Activated T-cell treated with anti-CD3 and anti-CD28 coated beads for 24 hours (primary cell): ENCODE measurements at places on chromosomes 7 and 10.

- DNase-seq, result no peak
These were observed 177.6 kb downstream of the VTI1A start for GRCh38 chr10:112624546-112625048.

- no peak for DNase-seq
These were observed 40.1 kb upstream of the SLC29A3 start for GRCh38 chr10:71278691-71279588.

DNA sequence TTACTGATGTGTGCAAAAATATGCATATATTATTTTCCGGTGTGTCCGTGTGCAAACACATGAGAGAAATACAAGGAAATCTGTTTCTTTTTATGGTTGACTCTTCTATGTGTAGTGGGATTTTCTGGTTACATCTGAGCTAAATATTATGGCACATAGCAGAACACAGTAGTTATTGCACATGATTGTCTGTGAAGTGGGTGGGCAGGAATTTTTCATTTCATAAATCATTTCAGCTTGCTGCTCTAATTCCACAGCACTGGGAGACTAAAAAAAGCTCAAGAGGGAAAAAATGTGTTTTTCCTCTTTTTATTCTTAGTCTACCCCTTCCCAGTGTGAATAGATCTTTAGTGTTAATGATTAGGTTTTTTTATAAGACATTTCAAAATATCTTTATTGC is 197.9 kb downstream of the MBL2 start:
- DNase-seq, result no peak

GRCh38 chr10:3222068-3222467 is 49.5 kb upstream of the PITRM1 start:
- no peak for DNase-seq

GRCh38 chr10:126375926-126376554 is 12.2 kb downstream of the ADAM12 start:
- DNase-seq, result no peak

DNA sequence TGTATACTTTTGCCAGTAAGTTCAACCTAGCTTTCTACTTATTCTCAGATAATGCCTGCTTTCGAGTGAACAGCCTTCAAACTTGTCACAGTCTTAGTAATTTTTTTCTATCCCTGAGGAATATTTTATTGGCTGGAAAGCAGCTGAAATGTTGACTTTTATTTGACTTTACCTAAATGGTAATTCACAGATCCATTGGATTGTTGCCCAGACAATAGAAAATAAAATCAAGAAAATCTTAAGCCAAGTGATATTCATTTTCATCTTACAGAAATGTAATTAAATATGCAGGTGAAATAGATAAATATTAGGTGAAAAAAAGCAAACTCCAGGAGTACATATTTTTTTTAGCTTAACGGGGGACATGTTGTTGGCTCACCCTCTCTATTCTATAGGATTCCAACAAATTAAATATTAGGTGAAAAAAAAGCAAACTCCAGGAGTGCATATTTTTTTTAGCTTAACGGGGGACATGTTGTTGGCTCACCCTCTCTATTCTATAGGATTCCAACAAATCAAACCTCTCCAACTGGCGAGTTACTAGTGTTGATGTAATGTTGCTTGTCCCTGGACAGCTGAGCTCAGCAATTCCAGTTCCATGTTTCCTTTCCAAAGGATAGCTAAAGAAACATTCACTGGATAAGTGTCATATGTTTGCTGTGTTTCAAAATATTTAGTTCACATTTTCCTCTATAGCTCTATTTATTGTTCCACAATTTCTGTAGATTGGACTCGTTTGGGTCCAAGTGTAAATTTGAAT is 4.2 kb downstream of the TMEM26 start:
- DNase-seq, result no peak

GRCh38 chr7:6350433-6351058 is 78.1 kb upstream of the CYTH3 start:
- DNase-seq, result no peak

- DNase-seq, result no peak
These were observed 40.6 kb upstream of the SRGN start for GRCh38 chr10:69047111-69047832.

- no peak for DNase-seq
These were observed 342.0 kb upstream of the PODXL start for GRCh38 chr7:131898418-131898817.

DNA sequence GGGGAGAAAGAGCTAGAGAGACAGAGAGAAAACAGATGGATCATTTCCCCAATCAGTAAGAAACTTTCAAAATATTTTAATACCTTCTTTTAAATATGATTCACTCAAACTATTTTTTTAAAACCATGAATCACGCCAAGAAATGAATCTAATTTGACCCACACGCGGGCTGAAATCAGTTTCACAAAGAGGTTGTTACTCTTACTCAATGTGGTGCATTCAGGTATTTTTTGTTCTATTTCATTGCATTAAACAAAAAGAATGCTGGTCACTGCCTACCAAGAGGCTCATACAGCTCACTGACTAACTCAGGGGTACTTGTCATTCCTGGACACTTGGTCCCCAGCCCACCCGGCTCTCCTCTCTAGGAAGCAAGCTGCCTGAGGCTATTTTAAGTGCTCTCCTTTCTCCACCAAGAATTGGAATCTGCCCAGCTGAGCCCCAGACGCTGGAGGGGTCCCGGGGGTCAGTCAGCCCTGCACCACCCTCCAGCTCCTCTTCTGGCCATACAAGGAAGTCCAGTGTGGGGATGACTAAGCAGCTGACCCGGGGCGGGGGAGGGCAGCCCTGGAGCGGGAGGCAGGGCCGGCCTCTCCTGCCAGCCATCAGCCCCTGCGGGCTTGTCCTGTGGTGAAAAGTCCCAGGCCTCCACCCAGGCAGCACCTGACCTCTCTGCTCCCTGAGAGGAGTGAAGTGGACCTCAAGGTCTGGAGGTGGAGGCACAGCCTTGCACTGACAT is 21.7 kb upstream of the PFKP start:
- no peak for DNase-seq

DNA sequence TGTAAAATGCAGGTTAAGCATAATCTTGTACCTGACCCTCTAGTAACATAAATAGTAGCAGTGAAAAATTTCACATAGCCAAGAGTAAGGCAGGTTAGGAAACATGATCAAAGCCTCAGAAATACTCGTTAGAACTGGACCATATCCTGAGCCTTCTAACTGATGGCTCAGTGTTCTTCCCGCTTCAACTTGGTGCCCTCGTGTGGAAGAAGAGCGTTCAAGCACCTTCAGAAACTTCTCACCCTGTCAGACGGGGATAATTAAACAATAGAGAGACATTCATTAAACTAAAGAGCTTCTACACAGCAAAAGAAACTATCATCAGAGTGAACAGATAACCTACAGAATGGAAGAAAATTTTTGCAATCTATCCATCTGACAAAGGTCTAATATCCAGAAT is 124.5 kb downstream of the MYOF start:
- DNase-seq, result no peak

DNA sequence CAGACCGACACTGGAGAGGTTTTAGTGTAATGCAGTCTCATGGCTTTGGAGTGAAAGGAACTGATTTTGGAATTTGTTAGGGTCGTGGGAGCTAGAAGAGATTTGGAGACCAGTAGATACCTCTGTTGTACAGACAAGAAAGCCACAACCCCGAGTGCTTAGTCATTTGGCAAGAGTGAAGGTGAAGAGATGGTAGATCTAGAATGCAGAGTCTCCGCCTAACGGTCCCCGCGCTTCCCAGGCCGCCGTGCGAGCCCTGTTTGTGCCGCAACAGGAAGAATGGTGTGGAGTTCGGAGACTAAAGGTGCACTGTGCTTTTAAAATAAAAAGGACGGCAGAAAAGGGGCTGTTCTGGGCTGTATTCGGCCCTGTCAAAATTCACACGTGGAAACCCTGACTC is 186.7 kb downstream of the ADARB2 start:
- no peak for DNase-seq

DNA sequence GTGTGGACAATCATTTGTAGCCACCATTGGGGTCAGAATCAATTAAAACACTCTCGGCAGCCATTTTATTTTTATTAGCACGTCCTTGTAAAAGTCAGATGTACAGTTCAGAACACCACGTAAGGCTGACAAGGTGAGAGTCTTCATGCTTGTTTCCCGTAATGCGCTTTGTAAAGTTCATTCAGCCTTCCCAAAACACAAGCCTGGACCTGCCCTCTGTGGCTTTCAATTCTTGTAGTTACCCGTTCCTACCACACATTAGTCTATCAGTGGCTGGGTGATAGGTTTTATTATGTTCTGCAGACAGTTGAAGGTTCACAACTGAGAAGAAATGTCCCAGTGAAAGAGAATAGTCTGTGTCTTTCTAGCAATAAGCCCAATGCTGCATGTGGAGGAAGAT is 35.4 kb downstream of the GAD2 start:
- DNase-seq, result no peak

DNA sequence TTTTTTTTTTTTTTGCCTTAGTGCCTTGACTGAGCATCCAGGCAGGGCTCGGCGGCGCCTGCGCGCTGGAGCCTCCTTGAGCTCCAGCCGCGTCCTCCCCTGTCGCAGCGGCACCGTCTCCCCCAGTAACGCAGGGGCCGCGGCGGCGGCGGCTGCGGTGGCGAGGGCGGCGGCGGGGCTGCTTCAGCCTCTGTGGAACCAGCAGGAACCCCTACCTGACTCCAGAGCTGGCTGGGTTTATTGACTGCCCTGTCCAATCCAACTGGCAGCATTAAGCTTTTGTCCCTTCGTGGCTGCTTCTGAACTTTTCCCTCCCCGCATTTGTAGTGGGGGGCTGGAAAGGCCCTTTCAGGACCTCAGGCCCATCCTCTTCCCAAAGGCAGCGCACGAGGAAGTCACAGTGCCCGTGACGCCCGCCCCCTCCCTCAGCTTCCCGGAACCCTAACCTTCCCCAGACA is at the start of gene GPR85:
GPR85 (minus strand) TSS at position 397 of the 458 bp plus-strand sequence. CDS start 2,106 bp downstream, outside the sequence.
- peak; percentile 4 for DNase-seq

DNA sequence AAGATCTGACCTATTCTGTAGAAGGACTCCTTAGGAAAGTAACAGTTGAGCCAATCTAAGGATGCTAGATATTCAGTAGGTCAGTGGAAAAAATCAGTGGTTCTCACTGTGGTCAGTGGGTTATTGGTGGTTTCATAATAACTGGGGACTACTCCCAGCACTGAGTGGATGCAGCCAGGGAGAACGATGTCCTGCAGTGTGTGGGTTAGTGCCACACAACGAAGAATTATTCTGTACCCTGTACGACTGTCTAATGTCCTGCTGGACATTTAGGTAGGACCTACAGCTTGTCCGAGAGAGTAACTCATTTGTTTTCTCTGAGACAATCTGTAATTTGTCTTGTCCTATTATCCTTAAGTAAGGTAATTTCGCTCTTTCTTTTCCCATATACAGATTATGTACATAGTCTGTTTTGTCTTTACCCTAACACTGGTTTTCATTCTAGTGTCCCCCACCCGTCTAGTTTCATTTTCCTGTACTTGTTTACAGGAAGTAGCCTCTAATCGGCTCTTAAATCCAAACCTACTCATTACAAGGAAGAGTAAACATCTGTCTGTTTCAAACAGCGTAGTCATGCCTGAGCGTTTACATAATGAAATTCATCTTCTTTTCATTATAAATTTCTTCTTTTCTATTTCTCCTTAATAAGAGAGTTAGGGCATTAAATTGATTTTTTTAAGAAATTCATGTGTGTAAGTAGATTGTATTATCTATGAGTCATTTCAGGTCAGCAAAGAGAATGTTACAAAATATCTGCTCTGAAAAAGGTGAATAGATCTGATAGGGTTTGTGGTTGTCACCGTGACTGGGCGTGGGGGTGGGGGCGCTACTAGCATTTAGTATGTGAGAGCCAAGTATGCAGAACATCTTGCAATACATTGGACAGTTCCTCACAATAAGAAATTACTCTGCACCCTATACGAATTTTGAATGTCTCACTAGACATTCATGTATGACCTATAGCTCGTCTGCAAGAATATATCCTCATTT is 8.3 kb upstream of the ZC3HAV1L start:
- peak; percentile 51 for DNase-seq

DNA sequence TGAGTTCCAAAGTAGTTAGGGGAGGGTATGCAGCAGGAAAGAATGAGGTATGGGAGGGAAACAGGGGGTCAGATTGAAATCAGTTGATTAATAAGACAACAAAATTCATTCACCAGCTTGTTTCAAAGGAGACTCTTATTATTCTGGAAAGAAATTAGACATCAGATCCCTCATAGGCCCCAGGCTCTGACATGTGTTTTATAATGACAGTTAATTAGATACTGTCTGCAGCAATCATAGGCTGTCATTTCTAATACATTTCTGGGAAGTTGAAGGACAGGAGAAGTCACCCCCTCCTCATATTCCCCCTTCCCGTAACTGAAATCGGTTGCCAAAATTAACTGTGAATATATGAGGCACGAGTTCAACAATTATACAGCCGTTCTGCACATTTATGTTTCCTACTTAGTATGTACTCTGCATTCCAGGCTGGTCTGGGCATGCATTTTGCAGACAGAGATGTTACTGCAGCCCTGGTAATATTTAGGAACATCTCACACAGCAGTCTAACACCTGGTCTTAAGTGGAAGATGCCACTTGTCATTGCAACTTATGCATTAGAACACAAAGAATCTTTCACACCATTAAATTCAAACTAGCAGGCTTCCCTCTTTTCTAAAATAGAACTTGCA is 355.2 kb upstream of the LRGUK start:
- no peak for DNase-seq

- DNase-seq, result no peak
These were observed 1.5 kb upstream of the RALA start for GRCh38 chr7:39621784-39622411.

- no peak for DNase-seq
These were observed 13.6 kb downstream of the PRXL2A start for GRCh38 chr10:80421707-80422536.

- no peak for DNase-seq
These were observed 122.7 kb downstream of the AOAH start for GRCh38 chr7:36601601-36602000.

- DNase-seq, result no peak
These were observed 33.1 kb downstream of the NUB1 start for GRCh38 chr7:151374726-151375125.

GRCh38 chr7:99438573-99439480 is at the start of the genes CPSF4 and PTCD1:
CPSF4 (plus strand) TSS chr7:99438943; CDS start chr7:99439083, 140 bp downstream.
PTCD1 (minus strand) TSS chr7:99438798; CDS start chr7:99435242, 3,556 bp downstream.
- peak; percentile 91 for DNase-seq

DNA sequence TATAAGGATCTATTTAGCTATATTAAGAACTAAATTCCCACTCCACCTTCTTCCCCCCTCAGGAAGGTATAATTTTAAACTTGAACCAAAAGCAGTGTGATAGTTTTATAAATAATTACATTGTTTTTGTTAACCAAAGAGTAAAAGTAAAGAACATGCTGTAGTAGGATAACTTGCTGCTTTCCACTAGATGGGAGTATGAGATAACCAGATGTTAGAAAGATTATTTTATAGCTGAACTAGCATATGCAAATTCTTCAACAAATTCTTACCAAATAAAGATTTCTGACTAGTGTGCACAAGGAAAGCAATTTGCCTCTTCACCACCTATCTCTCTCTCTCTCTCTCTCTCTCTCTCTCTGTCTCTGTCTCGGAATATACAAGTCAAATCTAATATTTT is 31.8 kb downstream of the TES start:
- no peak for DNase-seq

GRCh38 chr10:79049931-79050895 is 18.6 kb upstream of the ZMIZ1 start:
- DNase-seq, result no peak
